Stimulated activated CD4-positive, alpha-beta T cell treated with anti-CD3 and anti-CD28 coated beads, Interleukin-15, amount 100 ng/mL, for 24 hours (primary cell): ENCODE measurements at places on chromosomes 12 and 14.

- DNase-seq, result peak; percentile 79
Measured at GRCh38 chr14:100221533-100222223, 17.3 kb upstream of the YY1 start.

- no peak for DNase-seq
Measured at GRCh38 chr14:95037273-95037672, 120.1 kb downstream of the DICER1 start.

GRCh38 chr14:74954232-74954946, 1.0 kb downstream of the PGF start:
- DNase-seq, result no peak

DNA sequence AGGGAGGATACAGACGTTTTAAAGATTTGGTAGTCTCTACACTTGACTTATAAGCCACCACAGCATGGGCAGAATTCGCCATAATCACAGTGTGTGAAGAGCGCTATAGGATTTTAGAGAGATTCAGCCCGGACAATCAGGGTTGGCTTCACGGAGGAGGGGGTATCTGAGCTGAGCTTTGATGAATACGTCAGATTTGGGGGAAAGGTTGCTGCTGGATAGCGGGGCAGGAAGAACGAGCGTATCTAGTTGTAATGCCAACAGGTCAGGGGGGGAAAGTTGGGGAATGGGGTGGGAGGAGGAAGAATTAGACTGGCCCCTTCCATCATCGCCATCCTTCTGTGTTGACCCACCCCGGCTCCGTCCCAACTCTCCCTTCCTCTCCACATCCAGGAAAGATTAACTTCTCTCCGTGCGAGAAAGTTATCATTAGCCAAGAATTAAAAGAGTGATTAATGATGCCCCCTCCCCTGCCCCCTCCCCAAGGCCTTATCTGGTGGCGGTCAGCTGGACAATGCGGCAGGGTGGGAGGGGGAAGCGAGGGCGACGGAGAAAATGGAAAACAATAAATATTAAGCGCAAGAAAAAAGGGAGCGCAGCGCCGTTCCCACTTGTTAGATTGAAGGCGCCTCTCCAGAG, 13.5 kb upstream of the GPATCH2L start:
- DNase-seq, result no peak

- DNase-seq, result no peak
Measured at GRCh38 chr14:61154641-61155040, 126.5 kb downstream of the TMEM30B start.

GRCh38 chr14:50085570-50086320, 30.6 kb downstream of the VCPKMT start:
- DNase-seq, result peak; percentile 75

GRCh38 chr12:96980991-96981414, 73.9 kb downstream of the NEDD1 start:
- no peak for DNase-seq

GRCh38 chr12:78331753-78332152, 501.1 kb downstream of the NAV3 start:
- no peak for DNase-seq

GRCh38 chr14:23174296-23175184, 8.9 kb downstream of the SLC7A8 start:
- no peak for DNase-seq

DNA sequence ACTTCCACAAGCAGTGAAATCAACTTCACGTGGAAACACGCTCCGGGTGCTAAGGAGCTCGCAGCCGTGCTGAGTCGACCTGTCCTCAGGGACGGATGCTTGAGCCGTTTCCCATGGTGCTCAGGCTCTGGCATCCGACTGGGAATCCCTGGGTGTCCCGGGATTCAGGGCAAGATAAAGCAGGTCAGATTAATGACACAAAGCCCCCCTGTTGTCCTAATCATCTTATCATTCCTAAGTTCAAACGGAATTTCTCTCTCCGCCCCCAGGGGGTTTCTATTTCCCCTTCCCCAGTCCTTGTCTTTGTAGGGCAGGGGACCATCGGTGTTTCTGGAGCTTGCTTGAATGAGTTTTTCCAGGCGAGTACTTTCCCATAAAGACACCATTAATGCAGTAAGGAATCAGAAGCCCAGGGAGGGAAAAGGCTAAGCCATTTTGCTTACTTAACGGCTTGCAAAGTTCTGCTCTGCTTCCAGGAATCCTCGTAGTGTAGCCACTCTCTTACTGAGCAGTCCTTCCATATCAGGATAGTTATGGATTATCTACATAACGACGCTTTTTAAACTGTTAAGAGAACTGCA, 116.5 kb downstream of the TMEM132C start:
- no peak for DNase-seq

GRCh38 chr12:29403991-29404390, 23.0 kb upstream of the ERGIC2 start:
- no peak for DNase-seq

GRCh38 chr12:104309446-104309993, 6.0 kb downstream of the EID3 start:
- no peak for DNase-seq

DNA sequence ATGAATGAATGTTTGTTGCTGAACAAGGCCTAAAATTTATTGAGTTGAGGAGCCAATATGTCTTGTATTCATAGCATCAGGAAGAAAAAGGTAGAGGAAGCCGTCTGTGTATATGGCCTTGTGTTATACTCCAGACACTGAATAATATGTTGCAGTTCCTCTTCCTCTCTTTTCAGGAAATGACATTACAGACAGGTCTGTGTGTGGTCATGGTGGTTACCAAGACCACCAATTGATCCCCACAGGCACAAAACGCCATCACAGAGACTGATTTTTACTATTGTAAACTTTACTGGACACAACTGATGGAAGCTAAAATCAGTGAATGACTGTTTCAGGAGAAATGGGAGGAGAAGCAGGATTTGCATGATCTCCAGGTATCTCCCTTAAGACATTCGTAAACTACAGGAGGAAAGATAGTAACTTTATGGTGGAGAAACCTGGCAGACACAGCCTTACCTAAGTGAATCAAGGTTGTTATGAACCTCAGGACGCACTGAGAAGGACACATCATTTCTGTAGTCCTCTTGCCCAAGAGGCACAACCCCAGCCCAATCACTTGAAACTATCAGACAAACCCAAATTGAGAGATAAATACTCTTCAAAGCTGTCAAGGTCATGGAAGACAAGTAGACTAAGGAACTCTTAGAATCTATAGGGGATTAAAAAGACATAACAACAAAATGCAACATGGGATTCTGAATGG, 334.1 kb upstream of the RGS6 start:
- no peak for DNase-seq
